Caudate nucleus (tissue), 63 donors: ENCODE measurements at places on chromosomes 7 and 10.

DNA sequence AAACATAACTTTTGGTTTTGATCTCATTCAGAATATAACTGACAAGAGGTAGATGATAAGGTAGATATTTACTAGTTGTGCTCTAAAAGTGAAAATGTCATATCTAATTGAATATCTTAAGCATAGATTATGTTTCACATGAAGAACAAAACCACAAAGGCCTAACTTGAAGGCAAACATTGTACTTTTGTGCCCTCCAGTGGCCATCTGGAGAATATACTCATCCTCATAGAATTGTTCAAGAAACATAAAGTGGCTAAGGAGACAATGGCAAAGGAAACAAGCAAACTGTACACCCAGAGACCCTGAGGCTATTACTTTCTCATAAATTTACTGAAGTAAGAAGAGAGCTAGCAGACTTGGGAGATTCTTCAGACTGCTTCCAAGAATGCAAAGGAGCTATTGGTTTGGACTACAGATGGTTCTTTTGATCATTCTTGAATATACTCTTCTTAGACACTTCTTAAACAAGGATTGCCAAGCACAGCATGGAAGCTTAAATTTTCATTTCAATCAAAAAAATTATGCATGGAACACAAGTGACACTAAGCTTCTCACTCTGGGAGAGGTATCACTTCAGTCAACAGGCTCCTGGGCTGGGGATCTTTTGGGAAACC, 98.2 kb upstream of the DKK1 start:
- DNase-seq, result no peak

GRCh38 chr10:112213098-112213823, 29.7 kb upstream of the GPAM start:
- DNase-seq, result no peak

- no peak for DNase-seq
These were observed 40.6 kb upstream of the AGBL3 start for GRCh38 chr7:134945691-134946090.

GRCh38 chr7:48144291-48144768, 26.9 kb upstream of the ABCA13 start:
- DNase-seq, result no peak

GRCh38 chr10:15313843-15314242, 57.2 kb downstream of the FAM171A1 start:
- peak; percentile 21 for DNase-seq

DNA sequence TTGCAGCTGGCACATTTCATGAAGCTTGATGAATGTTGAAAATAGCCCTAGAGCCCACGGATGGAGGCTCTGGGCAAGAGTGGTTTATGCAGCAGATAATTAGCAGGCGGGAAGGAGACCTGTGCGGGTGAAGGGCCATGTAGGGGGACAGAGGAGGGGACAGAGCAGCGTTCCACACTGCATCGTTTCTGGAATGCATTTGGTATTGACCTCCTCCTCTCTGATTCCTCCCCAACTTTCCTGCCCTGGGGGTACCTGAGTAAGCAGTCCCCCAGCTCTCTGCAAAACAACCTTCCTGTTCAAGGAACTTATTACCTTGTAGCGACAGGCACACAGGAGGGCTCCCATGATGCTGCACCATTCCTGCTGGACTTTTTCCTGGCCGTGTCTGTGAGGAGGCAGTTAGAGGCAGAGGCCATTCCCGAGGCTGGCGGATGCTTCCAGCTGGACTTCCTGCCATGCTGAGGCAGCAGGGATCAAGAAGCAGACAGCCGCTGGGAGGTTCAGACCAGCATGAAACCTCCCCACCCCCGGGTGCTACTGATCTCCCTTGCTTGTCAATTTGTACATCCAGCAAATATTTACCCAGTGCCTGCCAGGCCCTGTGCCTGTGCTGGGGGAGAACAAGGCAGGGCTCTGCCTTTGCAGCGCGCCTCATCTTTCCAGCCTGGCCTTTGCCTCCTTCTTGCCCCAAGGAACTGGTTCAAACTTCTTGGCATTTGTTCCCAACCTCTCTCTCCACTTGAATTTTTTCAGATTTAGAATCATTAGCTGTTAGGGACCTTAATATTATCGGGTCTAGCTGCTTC, 28.7 kb downstream of the SLC29A3 start:
- DNase-seq, result no peak

DNA sequence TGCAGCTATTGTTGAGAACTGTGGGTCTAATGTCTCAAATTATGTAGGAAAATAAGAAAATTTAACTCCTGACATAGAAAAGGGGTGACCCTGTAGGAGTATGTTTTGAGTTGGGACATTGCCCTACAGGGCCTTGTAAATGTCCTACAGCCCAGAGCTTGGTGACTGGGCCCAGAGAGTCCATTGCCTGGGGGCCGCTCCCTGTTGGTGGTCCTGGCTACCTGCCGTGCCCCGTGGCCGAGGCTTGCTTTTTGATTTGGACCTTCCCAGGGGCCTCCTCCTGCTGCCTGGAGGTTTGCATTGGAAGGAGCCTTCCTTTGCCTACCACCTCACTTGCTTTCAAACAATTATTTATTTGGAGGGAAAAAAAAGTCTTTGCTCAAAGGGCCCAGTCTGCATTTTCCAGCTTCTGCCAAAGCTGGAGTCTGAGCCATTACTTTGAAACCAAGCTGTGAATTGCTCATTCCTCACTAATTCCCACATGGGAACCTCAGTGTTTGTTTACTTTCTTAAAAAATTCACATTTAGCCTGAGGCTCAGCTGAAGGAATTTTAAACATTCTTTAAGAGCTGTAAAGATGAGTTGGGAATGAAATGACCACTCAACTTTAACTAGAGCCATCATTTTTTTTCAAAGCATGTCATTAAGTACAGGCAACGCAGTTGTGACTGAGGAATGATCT, 355.0 kb downstream of the GLRX3 start:
- no peak for DNase-seq

DNA sequence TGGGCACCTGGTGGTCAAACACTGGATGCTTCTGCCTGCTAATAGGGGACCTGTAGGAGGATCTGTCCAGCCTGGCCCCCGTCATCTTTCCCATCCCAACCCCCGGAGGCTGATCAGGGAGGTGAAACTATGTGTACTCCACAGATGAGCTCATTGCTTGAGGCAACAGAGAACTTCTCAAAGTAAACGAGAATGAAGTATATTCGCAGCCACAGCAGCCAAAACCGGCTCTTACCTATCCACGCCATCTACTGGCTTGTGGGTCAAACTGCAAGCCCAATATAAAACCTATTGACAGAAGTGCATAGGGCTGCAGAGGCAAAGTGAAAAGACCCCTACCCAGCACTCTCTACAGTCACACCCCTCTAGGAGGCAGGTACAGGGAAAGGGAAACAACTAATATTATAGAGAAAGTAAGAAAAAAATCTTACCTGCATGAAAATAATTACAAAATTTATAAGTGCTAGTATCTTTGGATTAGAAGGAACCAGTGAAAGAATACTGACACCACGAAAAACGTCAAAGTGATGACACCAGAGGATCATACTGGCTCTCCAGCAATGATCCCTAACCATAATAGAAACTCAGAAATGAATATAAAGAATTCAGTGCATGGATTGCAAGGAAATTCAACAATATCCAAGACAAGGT, 973.5 kb downstream of the ANKRD7 start:
- DNase-seq, result no peak

DNA sequence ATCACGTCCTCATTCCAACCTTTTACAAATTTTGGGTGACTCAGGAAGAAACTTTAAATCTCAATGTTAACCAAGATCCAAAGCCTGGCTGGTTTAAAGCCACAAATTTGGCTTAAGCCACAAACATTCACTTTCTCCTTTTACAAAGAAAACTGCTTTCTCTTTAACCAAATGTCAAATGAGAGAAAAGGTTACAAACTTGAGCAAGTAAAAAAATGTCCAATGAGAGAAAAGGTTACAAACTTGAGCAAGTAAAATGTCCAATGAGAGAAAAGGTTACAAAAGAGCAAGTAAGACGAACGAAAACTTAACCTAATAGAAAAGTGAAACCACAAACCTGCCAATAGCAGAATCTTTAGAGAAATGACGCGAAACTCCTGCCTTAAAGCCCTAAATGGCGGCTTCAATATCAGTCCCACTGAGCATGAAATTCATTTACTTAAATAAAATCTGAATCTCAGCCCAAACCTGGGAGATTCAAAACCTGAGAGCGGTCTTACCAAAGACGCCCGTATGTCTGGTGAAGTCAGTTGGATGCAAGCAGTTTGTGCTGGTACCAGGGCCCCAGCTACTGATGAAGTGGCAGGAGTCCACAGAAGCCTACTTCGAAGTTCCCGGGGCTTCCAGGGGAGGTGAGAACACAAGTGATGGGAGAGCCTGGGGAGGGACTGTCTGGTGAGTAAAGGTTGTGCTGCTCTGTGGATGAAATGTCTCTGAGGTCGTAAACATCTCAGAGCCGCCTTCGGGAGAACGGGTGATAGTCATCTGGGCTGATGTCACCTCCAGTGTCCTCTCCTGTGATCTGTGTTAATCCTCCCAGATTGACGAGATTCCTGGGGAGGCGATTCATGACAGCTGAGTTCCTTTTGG, 74.6 kb downstream of the PAXIP1 start:
- DNase-seq, result peak; percentile 56

DNA sequence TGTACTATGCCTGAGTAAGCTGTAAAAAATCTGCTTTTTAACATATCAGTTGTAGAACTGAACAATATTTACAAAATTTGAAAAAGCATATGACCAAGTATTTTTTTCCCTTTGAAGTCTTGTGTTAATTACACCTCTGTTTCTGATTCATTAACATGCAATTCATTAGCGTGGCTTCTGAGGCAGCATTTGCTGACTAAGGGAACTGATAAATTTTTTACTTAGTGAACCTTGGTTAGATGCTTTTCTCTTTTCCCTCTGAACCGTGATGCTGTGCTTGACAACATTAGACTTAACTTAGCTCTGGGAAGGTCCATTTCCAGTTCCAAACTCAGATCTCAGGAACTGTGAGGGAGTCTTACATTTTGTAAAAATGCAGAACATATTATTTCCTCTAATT, 28.1 kb downstream of the TWIST1 start:
- DNase-seq, result no peak

DNA sequence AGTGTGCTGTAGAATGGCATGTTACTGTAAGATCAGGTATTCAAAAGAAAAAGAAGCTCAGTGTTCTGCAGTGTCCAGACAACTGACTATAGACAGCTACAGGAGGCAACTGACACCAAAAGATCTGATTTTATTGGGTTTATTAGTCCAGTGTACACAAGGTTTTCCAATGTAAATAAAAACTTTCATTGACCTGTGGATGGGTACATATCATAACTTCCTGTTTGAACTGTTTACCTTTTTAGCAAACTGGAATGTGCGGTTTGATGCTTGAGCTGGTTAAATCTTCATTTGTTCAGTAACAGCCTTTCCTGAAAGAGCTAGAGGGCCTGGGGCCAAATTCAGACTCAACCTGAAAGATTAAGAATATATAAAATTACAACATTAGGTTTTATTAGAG, 172.6 kb upstream of the SP8 start:
- no peak for DNase-seq

DNA sequence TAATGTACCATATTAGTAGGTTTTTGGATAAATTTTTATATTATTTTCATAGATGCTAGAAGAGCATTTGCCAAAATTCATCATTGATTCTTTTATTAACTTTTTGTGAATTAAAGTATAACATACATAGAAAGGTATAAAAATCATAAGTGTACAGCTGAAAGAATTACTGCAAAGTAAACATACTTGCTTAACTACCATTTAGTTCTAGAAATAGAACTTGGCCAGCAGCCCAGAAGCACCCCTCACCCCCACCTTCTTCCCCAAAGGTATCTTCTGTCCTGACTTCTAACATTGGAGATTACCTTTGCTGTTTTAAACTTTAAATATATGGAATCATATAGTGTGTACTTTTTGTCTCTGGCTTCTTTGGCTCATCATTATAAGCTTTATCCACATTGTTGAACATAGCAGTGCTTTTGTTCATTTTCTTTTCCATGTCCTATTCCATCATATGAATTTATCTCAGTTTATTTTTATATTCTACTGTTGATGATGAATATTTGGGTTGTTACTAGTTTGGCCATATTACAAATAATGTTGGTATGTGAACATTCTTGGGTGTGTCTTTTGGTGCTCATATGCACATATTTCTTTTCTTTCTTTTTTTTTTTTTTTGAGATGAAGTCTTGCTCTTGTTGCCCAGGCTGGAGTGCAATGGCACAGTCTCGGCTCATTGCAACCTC, 142.8 kb downstream of the ADK start:
- no peak for DNase-seq

DNA sequence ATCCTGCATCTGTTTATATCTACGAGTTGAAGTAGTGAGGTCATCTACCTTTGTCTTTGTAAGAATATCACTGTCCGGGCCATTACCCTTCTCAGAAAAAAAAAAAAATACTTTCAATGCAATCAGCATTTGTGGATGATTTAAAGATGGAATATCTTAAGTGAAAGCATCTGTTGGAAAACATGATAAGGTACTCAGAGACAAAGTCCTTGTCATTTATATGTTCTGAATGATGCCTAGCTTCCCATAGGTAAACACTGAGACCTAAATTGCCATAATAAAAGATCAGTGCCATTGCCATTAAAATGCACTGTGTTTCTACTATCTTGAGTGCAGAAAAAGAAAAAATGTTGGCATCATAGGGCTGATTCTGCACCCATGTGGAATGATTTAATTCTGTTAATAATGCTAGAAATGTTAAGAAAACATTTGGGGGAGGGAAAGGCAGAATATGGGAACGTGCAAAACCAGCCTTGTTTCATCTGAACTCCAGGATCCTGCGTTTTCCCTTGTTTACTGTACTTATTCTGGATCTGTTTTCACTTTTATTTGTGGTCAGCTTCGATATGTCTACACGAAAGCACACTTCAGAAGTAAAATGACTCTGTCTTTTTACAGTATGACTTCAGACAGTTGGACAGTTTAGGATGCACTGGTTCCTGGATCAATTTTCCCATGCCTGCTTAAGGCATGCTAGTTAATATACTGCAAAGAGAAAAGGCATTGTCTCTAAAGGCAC, 669.8 kb downstream of the SUGCT start:
- no peak for DNase-seq

- no peak for DNase-seq
These were observed 83.3 kb upstream of the DNAJC1 start for GRCh38 chr10:22086730-22087401.

GRCh38 chr7:103593691-103594090, 147.7 kb upstream of the SLC26A5 start:
- DNase-seq, result no peak

DNA sequence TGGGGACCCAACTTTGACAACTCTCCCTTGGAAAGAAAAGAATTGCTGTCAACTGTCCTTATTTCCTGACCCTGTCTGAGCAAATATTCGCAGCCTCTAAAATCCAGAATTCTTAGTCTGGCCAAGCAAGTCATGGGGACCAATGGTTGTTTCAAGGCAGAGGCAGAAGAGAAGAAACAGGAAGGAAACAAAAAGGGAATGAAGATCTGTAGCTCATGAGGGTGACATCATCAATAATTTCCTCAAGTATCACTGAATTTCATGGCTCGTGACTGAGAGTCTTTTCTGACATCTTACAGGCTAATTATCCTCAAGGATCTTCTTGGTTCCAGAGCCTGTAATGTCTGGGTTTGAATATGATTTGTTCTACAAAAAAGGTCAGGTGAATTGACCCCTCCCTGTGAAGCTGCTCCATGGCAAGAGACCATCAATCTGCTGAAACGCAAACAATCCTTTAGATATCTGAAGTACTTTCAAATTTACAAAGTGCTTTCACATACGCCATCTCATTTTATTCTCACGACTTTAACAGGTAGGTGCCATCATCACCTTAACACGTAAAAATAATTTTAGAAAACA, 5.8 kb downstream of the CDK6 start:
- no peak for DNase-seq
